ENCODE measurements at places on chromosomes 2 and 18.

- peak; percentile 85 for DNase-seq
Measured at GRCh38 chr18:54957996-54958395, 1.3 kb downstream of the CCDC68 start.

DNA sequence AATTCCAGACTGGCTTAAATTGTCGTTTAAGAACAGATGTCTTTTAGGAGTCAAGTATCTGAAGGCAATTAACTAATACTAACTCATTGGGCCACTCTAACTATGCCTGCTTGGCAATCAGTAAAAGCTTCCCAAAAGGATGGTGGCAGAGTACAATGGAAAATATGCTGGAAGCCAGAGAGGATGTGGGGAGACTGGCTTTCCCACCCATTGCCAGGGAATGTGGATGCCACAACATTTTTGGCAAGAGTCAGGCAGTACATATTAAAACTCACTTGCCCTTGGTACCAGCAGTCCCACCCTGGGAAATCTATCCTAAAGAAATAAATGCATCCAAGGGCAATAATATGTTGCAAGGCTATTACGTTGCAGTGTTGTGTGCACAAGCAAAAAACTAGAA is 74.0 kb upstream of the FZD7 start:
- no peak for DNase-seq

- DNase-seq, result no peak
Measured at GRCh38 chr2:323035-323434, 35.1 kb upstream of the ALKAL2 start.

DNA sequence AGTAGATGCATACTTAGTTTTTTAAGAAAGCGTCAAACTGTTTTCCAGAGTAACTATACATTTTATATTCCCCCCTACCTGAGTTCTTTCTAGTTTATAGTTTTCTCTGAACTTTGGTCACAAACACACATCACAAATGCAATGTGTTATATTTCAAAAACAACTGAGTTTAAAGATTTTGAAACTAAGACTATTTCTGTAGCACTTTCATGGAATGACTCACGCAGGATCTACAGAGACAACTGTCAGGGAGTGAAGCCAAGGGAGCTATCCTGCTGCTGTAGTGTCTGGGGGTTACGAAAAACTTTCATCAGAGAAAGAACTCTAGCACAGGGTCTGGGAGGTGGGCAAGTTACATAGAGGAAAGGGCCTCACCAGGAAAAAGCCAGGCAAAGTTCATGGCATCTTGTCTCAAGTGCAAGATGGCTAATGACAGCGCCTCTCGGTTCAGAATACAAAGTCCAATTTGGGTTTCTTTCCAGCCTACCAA is 66.8 kb downstream of the UXS1 start:
- DNase-seq, result peak; percentile 57

- peak; percentile 76 for DNase-seq
Measured at GRCh38 chr18:49561289-49562193, at the start of gene LIPG. Gene LIPG (plus strand): TSS chr18:49562057. CDS start chr18:49562309, 252 bp downstream.

DNA sequence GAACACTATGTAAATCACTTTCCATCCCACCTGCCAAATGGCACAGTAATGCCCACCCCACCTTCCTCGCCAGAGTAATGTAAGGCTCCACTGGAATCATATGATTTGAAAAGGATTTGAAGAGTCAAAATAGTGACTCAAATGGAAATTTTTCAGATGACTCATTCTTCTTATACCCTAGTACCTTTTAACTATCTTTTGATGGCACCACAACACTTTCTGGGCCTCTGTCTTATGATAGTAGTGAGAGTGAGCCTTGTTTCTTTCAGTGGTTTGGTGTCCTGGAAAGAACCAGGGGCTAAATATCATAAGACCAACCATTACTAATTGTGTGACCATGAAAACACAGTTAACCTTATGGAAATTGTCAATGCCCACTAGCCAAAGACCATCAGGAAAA is 235.4 kb upstream of the SLC14A2 start:
- no peak for DNase-seq

- no peak for DNase-seq
Measured at GRCh38 chr2:98913916-98914712, 21.9 kb downstream of the CRACDL start.

GRCh38 chr2:108946442-108946841 is 42.6 kb downstream of the EDAR start:
- no peak for DNase-seq

DNA sequence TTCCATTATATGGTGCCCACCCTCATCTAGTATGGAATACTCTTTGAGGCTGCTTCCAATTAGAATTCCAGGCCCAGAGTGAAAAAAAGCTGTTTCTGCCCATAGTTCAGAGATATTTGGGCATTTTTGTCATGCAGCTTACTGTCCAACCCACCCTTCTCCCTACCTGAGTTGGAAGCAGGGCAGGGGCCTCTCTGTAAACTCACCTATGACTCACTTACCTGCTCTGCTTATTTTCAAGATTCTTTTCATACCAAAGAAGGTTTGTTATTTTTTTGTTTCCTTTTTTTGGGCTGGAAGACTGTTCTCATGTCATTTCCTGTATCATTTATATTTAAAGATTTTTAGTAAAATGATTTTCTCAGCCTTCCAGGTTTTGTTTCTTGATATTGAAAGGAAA is 38.4 kb upstream of the PPP1R1C start:
- no peak for DNase-seq

- DNase-seq, result peak; percentile 81
Measured at GRCh38 chr18:46199515-46200147, 95.4 kb downstream of the HAUS1 start.

DNA sequence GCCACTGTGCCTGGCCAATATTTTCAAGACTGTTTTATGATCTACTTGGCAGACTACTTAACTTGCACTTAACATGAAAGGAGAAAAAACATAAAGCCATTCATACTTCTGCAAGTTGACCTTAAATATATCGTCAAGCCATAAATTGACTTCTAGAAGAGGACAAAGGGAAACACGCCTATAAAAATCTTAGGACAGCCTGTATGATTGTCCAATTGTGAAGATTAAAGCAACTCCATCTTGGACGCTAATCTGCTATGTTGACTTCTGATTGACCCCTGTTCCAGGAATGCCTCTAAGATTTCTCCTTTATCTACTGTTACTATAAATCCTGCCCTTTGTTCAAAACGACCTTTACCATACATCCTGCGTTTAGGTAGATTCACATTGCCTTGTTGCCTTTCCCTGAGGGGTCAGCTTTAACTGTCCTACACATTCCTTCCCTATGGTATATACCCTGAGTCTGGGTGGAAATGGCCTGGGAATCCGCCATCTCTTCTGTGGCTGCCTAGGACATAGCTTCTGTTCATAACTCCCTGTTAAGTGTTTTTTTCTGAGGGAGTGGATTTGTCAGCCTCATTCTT is 40.2 kb upstream of the SLC35F5 start:
- no peak for DNase-seq

DNA sequence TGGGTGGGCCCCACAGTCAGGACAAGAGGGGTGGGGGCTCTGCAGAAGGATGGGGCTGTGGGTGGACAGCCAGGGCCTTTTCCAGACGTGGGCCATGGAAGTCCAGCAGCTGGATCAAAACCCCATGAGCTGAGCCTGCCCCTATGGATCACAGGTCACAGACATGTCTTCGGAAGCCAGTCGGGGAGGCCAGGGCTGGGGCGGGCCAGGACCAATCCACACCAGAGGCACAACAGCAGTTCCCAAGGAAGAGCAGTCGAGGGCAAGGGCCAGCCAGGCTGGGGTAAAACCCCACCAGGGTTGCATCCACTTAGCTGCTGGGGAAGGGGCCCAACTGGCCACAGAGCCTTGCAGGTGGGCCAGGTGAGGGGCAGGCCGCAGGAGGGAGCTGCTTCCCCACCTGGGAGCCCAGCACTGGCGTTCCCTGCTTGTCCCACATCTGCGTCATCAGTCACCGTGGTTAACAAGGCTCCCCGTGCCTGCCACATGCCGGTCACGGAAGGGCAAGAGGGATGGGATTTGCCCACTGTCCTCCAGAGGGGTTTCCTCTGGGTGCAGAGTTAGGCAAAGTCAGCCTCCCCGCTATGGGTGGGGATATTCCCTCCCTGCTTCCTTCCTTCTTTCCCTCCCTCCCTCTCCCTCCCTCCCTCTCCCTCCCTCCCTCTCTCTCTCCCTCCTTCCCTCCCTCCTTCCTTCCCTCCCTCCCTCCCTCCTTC is 46.4 kb upstream of the ODC1 start:
- no peak for DNase-seq

GRCh38 chr2:119513832-119514231 is 10.5 kb downstream of the SCTR start:
- no peak for DNase-seq

DNA sequence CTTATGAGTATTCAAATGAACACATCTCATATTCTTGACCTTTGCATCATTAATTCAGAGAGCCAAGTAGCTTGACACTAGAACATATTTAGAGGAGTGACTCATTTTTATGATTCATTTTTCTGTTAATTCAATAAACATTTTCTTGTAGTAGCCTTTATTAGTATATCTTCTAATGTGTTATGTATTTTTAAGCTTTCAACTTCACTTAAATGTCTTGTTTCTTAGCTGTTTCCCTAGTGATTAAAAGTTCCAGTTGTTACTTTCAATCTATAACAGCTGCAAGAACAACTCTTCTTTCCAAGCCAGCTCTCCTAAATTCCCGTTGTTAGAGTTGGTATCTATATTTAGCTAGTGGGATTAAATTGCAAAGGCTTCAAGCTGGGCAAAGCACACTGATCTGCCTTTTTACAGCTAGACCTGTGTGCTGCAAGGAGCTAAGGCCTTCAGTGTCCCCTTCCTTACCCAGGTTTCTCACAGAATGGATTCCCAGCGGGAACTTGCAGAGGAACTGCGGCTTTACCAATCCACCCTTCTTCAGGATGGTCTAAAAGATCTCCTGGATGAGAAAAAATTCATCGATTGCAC is at the start of gene KLHL41:
KLHL41 (plus strand) TSS at position 405 of the 588 bp plus-strand sequence; CDS start at position 482, 77 bp downstream.
- DNase-seq, result peak; percentile 63

DNA sequence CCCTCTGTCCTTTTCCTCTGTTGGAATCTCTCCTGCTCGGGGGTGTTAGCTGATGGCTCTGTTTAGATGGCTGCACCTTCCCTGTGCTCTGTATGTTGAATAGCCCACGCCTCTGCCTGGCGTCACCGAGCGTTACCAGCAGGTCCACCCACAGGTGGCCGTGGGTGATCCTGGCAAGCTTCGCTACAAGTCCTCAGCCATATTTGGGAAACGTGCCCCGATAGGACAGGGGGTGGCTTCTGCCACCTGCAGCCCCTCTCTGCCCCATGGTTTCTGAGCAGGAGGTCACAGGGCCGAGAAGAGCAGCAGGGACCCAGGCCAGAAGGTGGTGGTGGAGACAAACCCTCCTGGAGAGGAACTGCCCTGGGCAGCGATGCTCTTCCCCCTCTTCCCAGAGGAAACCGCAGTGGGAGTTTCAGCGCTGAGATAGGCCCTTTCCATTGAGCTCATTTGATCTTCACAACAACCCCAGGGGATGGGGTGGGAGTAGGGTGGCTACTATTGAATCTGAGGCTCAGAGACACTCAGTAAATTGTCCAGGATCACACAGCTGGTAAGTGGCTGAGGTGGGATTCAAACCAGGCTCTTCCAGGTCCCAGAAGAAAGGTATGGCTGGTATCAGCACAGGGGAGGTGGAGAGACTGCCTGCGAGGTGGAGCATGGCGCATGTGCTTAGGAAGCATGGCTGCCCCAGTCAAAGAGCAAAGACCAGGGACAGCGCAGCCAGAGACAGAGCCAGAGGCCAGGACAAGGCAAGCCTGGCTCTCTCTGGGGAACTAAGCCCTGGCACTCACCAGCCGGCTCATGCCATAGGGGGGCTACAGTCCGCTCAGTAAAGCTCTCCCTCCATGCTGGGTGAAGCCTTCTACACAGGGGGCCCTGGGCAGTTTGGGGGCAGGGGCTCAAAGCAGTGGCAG is 15.0 kb downstream of the NGEF start:
- DNase-seq, result no peak

GRCh38 chr2:1791685-1792435 is 47.5 kb upstream of the PXDN start:
- DNase-seq, result no peak

DNA sequence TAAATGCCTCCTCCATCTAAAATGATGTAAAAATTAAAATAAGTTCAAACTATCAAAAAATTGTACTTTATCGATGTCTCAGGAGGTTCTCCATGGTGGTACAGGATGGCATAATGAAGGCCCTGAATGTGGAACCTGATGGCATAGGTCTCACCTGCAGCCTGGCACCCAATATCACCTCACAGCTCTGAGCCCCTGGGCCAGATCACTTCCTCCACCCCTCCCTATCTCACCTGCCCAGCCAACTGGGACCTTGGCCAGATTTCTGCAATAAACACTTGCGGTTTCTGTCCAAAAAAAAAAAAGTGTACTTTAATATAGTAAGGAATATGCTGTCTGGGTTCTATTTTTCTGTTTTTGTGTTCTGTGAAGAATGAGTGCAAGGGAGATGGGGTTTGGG is 6.7 kb upstream of the RBM45 start:
- DNase-seq, result no peak

- DNase-seq, result no peak
Measured at GRCh38 chr2:121524685-121525425, 5.8 kb upstream of the RNU4ATAC start.

DNA sequence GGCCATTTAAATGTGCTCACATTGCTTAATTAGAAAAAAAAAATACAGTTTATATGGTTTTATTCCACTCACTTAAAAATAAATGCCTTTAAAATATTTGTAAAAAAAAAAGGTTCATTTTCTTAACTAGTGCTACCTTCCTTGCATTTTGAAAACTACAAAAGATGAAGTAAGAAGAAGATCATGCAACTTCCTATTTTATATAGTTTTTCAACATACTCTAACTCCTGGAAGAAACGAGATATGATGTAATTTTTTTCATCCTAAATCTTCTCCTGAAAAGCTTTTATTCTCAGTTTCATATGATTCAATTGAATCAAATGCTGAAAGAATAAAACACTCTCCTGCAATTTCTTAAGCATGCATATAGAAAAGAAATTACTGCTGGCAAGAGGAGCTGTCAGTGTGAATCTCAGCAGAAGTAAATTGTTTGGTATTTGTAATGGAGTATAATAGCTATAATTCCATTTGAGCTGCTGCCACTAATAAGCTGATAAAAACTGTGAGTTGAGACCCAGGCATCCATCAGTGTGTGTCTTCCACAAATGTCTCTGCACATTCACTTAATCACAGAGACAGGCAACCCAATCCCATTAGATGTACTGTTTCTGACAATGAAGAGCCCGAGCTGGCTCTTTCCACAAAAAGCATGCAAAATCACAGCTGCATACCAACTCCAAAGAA is 3.7 kb downstream of the FTCDNL1 start:
- DNase-seq, result no peak

GRCh38 chr2:118061135-118061955 is 26.9 kb upstream of the INSIG2 start:
- DNase-seq, result peak; percentile 80

Measured in iris pigment epithelial cell (primary cell).